ENCODE measurements at places on chromosomes 7 and 10. TPM values are rescaled to one million over a fixed set of nuclear protein-coding genes. Genes with fewer than 3 reads are reported as not detected.

GDF10 gene
- total RNA-seq, result not detected

GRCh38 chr10:76302481-76302880, 871.1 kb downstream of the LRMDA start:
- no peak for DNase-seq

UBTD1 gene
- 1.3 TPM for total RNA-seq

PRLHR gene
- total RNA-seq, result not detected

DNA sequence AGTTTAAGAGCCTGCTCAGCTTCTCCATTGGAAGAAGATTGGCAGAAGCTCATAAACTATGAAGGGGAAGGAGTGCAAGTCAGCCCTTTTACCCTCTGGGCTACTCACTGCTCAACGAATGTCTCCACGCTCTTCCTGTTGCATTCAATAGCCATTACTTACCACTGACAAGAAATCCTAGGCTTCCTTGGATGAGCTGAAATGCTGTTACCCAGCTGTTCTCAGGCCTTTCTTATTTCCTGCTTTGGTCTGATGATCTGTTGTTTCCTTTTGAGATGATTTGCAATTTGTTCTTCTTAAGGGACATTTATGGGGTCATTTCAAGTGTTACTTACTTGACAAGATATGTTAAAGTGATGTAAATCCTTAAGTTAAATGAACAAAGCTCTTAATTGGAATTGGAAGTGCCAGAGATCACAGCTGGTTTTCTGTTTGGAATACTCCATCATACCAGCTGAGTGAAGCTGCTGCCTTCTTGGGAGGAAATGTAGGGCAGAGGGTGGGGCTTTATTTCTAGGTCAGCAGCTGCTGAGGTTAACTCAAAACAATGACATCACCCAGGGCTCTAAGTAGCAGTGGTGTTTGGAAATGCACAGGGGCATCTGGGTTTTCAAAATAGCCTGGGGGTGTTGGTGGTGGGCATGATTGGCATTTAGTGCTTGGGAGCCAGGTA, 170.0 kb downstream of the PRKCQ start:
- peak; percentile 73 for DNase-seq

DNA sequence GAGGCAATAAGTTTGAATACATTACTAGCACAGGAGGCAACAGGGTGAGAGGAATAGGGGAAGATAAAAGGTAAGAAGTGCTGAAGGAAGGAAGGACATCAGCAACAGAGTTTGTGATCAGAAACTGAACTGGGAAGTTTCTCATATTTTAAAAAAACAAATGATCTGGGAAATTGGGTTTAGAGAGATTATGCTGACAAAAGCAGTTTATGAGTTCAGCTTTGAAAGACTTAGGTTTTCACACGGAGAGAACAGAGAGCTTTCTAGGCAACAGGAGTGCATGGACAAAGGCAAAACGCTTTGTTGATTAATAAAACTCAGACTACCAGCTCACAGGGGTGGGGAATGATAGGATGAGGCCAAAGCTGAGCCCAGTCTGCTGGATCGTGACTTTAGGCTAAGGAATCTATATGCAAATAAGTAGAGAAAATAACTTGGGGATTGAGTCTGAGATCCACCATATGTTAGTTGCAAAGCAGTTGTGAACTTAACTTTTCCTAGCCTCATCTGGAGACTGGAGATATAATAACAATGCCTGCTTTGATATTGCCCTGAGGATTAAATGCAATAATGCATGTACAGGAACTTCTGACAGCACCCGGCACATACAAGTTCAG, 4.2 kb downstream of the OSBPL3 start:
- no peak for DNase-seq

DNA sequence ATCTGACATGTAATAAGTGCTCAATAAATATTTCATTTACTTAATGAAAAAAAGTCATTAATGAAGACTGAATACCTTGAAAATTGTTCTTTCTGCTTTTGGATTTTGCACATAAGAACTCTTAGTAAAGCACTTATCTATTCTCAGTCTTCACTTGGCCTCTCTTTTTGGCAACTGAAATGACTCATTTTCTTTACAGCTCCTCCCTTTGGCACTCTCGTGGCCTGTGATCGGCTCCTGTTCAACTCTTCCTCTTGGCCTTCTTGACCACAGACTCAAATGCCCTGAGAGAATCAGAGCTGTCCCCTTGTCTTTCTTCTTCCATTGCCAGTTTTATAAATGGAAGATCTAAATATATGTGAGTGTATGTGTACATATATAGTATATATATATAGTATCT, 54.2 kb downstream of the FOXP2 start:
- DNase-seq, result no peak

PLPP4 gene
- not detected for total RNA-seq

DNA sequence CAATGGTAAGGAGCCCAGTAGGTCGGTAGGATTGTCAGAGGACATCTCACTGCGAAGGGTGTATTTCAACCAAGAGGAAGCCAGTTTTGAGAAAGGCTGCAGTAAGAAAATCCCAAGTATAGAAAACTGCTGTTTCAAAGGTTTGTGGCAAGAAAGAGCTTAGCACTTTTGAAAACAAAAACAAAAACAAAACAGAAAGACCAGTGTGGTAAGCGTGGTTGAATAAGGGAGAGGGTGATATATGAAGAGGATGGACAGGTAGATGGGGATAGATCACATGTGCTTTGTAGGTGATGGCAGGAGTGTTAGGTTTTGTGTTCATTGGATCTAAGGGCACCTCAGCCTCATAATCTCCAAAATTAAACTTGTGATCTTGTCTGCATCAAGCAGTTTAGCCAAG, 141.6 kb upstream of the WNT16 start:
- no peak for DNase-seq

GRCh38 chr10:101031796-101032636, 982 bp downstream of the SFXN3 start:
- DNase-seq, result peak; percentile 87

ATP6V0E2 gene
- 71.3 TPM for total RNA-seq

DNA sequence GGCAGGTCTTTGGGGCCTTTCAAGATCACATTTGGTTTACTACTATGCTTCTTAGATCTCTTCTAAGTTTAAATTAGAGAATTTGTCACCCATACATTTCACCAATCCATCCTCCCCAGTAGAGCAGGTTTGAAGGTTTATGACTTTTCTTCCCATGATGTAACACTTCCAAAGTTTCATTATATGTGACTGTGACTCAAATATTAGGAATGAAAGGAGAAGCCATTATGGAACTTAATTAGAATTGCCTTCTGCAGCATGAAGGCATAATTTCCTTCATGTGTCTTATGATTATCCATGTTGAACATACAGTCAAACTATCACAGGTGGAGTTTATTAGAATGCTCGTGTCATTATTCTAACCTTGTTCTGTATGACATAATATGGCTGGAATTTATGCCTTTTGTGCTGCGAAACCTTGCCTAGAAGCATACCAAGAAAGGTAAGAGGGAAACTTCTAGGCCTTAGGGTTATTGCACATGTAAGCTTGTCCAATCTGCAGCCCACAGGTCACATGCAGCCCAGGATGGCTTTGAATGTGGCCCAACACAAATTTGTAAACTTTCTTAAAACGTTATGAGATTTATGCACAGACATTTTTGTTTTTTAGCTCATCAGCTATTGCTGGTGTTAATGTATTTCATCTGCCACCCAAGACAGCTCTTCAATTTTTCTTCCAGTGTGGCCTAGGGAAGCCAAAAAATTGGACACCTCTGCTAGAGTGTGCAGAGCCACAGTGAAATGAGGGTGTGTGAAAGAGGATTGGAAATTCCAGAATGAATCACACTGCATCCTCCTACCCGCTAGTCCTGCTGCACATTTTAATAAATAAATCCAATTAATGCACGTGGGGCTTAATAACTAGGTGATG, 133.6 kb downstream of the TMEM26 start:
- DNase-seq, result no peak

- DNase-seq, result no peak
These were observed 23.7 kb upstream of the DDC start for GRCh38 chr7:50588937-50589336.

AFAP1L2 gene
- 4.0 TPM for total RNA-seq

- DNase-seq, result no peak
These were observed 57.1 kb downstream of the PTEN start for GRCh38 chr10:87920538-87920937.

GRCh38 chr10:69883310-69884023, 81.8 kb downstream of the COL13A1 start:
- no peak for DNase-seq

GRCh38 chr7:111668711-111669110, 106.4 kb upstream of the IMMP2L start:
- no peak for DNase-seq

DNA sequence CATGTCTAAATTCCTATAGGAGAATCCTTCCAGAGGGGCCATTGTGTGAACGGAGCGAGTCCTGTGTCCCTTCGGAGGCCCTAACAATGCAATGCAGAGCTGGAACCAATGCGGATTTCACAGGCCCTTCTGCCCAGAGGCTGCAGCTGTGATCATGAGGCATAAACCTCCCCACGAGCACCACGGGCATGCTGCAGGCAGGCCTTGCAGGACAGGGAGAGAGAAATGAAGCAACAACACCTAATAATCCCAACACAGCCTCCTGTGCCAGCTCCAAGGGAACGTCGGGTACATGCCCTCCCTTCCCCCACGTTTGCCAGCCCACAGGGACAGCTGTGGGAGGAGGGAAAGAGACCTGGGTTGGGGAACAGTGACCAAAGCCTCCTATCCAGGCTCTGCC, 74.4 kb downstream of the TNS3 start:
- DNase-seq, result no peak

- DNase-seq, result no peak
These were observed 264.2 kb downstream of the HPSE2 start for GRCh38 chr10:98971464-98971863.

DNA sequence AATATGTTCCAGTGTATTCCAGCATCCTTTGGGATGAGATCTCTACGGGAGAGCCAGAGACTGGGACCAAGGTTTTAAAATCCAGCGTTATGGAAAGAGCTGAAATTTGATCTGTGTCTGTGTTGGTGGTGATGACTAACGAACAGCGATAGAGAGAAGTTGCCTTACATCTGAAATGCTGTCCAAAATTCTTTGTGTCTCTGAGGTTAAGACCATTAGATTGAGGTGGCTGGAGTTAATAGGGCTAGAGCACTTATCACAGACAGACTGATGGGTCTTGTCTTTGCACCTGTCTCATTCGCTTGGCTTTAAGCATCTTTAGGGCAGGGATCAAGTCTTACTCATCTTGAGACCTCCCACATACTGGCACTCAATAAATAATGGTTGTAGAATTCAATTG, 41.0 kb upstream of the RAPGEF5 start:
- DNase-seq, result no peak
